ENCODE measurements at places on chromosomes 2 and 18.

GRCh38 chr2:177393203-177393755 lies 706 bp downstream of the AGPS start:
- no peak for DNase-seq

DNA sequence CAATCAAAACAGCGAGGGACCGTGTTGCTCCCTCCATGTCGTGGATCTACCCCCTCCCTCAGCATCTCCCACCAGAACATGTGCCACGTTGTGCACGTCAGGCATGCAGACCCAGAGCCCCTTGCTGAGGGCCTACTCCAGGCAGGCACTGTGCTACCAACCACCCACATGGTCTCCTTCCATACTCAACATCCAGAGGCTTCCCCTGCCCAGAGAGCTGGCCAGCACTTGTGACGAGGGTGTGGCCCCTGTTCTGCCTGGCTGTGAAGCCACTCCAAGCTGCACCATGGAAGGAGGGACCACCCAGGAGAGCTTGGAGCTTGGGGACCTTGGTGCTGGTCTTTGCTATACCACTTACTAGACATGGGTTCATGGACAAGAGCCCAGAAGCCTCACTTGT lies 40.5 kb downstream of the REEP1 start:
- no peak for DNase-seq

GRCh38 chr18:13546638-13547037 lies 179.7 kb downstream of the FAM210A start:
- no peak for DNase-seq

GRCh38 chr2:178530131-178530530 lies 49.9 kb downstream of the PLEKHA3 start:
- DNase-seq: no peak

GRCh38 chr2:168254158-168254935 lies 7.0 kb upstream of the STK39 start:
- DNase-seq: peak; percentile 48

GRCh38 chr2:126786765-126787164 lies 111.9 kb upstream of the TEX51 start:
- DNase-seq: no peak

DNA sequence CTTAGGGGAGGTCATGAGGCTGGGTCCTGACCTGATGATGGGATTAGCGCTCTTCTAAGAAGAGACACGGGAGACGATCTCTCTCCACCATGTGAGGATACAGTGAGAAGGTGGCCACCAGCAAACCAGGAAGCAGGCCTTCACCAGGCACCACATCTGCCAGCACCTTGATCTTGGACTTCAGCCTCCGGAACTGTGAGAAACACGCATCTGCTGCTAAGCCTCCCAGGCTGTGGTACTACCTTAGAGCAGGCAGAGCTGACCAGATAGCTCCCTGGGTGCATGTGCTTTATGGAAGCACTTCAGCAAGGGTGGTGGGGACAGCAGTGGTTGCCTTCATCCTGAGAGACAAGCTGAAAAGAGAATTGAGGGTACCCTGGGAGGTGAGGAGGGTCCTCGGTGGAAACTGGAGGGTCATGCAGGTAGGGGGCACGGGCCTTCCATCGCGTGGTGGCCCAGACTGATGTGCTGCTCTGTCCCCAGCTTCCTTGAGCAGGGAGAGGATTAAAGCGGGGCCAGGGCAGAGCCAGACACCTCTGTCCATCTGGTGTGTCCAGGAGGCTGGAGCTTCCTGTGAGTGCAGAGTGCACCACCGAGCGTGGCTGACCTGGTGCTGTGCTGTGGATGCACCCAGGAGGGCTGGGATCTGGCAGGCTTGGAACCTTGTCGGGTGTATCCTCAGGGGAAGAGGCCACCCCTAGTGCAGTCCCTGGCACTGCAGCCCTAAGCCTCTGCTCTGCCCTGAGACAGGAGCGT lies 42.9 kb upstream of the HS6ST1 start:
- no peak for DNase-seq

- DNase-seq: peak; percentile 43
These were observed 228.0 kb upstream of the SMAD7 start for GRCh38 chr18:49178736-49179135.

GRCh38 chr2:112310906-112311305 lies 35.5 kb downstream of the ZC3H6 start:
- DNase-seq: no peak

DNA sequence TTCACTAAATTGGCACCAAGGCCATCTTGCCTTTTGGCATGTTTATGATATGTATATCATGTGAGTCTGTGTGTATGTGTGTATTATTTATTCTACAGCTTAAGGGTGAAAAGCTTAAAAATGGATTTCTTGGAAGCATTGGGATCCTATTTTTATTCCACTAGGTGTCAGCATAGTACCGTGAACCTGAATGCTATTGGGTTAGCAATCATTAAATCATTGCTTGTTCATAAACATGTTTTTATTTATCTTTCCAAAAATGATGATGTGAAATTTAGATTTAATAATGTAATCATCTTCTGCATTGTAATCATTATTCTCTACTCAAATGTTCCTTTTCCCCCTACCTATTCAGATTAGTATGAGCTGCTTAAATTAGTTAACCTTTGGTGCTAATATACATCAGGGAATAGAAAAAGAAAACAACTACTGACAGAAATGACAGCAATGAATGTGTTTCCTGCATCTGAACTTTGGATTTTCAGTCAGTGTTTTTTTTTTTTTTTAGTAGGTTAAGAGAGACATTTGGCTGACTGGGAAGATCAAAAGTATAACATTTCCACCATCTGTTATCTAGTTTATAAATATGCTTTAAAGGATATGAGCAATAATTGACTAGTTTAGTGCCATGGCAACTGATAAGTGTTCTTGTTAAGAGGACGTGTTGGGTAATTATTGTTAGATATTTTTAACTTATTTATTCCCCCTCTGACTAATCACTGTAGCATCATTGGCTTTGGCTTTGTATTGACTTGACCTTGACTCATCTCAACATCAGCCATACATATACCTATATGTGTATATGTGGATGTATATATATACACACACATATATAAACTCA lies 14.1 kb upstream of the ZSWIM2 start:
- DNase-seq: peak; percentile 61

DNA sequence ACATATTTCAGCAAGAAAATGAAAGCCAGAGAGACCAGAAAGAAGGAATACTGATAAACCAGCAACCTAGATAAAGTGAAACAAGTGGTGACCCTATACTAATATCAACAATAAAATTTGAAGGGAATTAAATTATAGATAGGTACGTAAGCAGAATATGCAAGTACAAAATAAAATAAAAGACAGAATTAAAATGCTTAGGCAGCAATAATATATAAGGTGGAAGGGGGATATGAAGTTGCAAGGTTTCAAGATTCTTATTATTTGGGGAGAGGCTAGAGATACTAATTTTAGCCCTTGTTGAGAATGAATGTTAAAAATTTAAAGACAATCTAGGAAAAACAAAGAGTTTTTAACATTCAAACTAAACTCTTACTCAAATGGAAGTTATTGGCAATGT lies 39.6 kb downstream of the HDLBP start:
- no peak for DNase-seq

DNA sequence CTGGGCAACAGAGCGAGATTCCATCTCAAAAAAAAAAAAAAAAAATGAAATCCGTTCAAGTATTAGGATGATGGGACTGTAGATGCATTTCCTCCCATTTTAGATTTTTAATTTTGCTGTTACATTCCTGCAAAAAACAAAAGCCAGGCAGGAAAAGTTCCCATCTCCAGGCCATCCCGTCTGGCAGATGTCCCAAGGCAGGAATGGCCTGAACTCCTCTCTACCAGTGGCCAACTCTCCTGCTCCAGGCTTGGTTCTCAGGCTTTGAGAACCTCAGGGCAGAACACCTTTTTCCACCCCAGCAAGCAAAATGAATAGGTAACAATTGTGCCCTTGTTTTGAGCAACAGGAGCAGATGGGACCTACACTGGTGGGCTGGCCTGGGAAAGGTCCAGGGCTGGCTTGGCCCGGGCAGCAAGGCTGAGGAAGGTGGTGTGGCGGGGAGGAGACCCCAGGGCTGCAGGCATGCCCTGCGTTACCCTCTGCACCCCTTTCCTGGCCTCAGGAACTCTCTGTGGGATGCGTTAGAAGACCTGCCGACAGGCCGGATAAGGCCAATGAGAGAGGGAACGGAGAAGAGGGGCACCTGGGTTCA lies 86.0 kb downstream of the FAM210A start:
- no peak for DNase-seq

GRCh38 chr2:41717839-41718238 lies 330.0 kb upstream of the PKDCC start:
- no peak for DNase-seq

GRCh38 chr18:59048378-59048777 lies 91.3 kb upstream of the SEC11C start:
- no peak for DNase-seq

- DNase-seq: no peak
These were observed 712.0 kb upstream of the NXPH2 start for GRCh38 chr2:139492131-139492680.

- DNase-seq: no peak
These were observed 184.1 kb upstream of the GLI2 start for GRCh38 chr2:120551522-120551921.

DNA sequence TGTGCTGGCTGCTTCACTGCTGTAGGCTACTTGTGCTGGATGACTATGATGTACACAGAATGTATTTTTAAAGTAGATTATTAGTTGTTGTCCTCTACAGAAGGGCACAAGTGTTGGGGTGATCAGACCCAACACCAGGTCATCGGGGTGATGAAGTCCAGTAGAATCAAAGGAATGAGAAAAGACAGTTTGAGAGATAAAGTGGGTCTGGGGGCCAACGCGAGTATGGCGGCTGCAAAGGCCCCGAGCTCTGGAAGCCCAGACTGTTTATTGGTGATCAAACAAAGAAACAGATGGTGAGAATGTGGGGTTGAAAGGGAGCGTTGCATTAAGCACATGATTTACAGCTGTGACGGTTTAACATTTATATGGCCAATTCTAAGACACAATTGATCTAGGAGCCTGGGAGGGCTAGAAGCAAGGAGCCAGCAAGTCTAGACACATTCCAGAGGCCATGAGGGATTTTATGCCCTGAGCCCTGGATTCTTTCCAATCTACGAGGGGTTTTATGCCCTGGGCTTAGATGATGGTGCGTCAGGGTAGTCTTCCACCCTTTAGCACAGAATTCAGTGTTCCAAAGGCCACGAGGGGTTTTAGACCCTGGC lies 153.5 kb downstream of the AGPS start:
- no peak for DNase-seq

DNA sequence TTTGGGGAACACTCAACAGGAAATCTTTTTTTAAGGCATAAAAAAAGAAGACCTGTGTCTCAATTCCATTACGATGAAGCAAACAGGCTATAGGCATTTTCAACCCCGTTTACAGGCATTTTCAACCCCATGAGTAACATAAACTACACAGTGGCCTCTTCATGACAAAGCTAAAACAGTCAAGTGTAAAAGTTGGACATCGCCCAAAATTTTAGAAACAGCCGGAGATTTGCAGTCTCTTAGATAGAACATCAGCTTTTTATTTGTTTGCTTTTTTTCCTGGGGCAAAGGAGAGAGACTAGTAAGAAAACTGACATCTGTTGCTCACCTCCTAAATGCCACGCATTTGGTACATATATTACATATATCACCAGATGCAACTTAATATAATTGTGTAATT lies 173.7 kb downstream of the CMPK2 start:
- no peak for DNase-seq

- no peak for DNase-seq
These were observed 620.1 kb upstream of the GCFC2 start for GRCh38 chr2:76330865-76331264.

GRCh38 chr2:50720697-50721315 lies 311.1 kb downstream of the NRXN1 start:
- DNase-seq: no peak

GRCh38 chr2:96637385-96638143 lies 548 bp downstream of the KANSL3 start:
- DNase-seq: peak; percentile 83

DNA sequence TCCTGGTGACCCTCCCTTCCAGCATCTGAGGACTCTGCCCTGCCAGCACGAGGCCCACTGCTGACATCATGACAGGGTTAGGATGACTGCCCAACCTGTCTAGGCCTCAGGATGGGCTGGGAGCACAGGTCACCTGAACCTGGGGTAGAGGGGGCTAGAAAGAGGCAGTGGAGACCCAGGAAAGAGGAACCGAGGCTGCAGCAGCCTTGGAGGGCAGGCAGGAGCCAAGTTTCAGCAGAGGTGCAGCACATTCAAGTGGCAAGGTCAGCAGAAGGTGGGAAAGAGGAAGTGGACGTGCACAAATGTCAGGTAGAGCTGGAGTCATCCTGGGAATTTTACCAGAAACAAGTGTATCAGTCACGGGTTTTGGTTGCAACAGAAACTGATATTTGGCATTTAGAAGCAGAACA lies 13.6 kb upstream of the RAB10 start:
- no peak for DNase-seq

DNA sequence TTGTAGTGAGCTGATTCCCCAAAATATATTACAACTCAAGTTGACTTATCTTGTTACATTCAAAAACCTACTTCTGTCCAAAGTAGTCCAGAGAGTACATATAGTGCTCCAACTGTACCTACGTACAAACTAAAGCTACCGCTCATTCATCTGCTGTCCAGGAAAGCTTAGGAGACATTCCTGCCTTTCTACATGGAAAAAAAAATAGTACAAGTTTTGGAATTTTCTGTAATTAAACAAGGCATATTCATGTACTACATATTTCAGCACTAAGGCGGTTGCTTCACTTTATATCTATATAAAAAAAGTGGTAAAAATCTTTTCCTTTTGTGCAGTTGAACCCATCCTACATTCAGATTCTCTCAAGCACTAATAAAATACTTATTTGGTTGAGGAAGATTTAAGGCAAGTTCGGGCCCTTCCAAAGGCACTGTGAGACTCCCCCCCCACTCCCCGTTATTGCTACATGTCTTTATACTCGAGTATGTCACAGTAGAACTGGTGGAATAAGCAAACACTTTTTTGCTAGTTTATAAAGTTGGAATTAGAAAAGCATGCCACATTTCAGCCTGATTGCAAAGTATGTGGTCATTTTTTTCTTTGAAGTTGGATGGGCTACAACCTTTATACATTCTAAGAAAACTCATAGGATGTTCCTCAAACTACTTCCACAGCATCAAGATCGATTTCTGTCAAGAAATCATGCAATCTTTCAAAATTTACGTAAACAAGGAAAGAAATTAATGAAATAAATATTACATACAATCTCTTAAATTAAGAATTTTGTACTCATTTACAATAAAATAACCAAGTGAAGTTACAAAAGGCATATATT lies 3.7 kb downstream of the ZFP36L2 start:
- DNase-seq: no peak

- no peak for DNase-seq
These were observed 120.5 kb downstream of the TANC1 start for GRCh38 chr2:159088906-159089305.

Measured in myocyte (in vitro differentiated cells).